GM12891 (cell line): ENCODE measurements at places on chromosomes 5 and 9.

DNA sequence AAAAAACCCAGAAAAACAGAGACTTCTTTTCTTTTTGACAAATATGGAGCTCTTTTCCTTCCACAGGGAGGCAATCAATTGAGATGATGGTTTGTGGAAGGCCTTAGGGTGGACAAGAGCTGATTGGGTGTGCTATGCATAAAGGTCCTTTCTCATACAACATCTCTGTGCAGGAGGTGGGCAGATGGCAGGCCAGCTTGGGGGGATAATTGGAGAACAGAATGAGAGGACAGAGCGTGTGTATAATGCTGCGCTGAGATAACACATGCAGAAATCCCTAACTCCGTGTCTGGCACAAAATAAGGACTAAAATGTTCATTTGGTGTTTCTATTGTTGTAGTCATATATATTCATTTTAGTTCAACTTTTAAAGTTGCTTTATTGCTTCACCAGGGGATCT lies 159.0 kb upstream of the MEF2C start:
- no peak for DNase-seq

DNA sequence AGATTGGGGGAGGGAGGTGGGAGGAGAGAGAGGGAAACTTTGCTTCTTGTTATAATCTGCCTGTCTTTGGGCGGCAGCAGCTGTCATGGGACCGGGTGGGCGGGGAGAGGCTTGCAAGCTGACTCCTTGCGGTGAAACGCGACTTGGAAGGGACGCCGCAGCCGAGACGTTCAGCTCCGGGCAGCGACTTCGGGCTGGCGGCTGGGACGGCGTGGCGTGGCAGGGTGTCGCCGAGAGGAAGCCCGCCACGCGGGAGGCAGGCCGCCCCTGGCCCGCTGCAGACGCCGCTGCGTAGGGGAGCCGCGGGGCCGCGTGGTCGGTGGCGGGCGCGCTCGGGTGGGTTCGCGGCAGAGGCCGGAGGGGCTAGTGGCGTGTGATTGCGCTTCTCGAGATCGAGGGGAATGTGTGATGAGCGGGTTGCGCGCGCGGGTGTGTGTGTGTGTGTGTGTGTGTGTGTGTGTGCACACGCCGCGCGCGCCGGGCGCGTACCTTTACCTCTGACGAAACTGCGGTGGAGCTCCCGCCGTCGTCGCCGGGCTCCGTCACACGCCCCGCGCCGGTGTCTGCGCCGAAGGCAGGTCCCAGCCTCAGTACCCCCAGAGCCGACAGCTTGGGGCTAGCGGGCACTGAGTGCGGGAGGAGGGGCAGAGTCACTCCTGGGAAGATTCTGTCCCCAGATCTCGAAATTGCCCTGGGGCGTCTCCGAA lies 1.7 kb downstream of the PPARGC1B start:
- DNase-seq: peak; percentile 79

GRCh38 chr5:144370273-144370672 lies 199.6 kb downstream of the KCTD16 start:
- no peak for DNase-seq

- no peak for DNase-seq
Measured at GRCh38 chr9:87280421-87280820, 217.2 kb upstream of the DAPK1 start.

- no peak for DNase-seq
Measured at GRCh38 chr9:26341545-26341944, 551.1 kb downstream of the CAAP1 start.

DNA sequence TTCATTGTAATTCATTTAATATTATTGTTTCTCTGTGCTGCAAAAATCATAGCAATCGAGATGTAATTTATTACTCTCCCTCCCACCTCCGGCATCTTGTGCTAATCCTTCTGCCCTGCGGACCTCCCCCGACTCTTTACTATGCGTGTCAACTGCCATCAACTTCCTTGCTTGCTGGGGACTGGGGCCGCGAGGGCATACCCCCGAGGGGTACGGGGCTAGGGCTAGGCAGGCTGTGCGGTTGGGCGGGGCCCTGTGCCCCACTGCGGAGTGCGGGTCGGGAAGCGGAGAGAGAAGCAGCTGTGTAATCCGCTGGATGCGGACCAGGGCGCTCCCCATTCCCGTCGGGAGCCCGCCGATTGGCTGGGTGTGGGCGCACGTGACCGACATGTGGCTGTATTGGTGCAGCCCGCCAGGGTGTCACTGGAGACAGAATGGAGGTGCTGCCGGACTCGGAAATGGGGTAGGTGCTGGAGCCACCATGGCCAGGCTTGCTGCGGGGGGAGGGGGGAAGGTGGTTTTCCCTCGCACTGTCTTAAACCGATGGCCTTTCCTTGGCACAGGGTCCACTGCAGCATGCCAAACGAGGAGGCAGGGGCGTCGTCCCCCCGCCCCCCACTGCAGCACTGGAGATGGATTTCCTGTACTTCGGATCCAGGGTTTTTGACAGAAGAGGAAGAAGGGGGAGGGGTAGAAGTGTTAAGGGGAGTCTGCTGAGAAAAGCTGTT lies at the start of gene APC:
Gene APC, plus strand, starts transcription at position 423 of the 728 bp plus-strand sequence. CDS start 17,006 bp downstream, outside the sequence.
- peak; percentile 65 for DNase-seq

GRCh38 chr5:148230240-148230639 lies 8.1 kb upstream of the MARCOL start:
- DNase-seq: no peak

DNA sequence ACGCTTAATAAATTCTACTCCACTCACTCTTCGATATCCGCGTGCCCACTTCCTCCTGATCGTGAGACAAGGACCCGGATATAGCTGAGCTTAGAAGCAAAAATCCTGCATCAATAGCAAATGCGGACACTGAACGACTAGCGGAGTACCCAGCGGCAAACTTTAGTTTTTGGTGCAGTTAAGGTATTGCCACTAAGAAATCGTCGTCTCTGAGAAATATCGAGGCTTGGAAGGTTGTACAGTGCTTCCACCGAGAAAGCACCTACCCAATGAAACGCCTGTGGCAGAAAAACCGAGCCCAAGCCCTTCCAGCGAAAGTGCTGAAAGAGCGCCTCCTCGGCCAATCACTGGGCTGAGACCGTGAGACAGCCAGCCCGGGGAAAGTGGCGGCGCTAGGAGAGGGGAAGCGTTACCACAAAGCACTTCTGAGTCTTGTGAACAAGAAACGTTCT lies 32.2 kb downstream of the ANXA2R start:
- peak; percentile 37 for DNase-seq

- DNase-seq: no peak
Measured at GRCh38 chr9:126652140-126652582, 38.4 kb downstream of the LMX1B start.

- DNase-seq: no peak
Measured at GRCh38 chr9:125430161-125431011, 168.8 kb downstream of the GAPVD1 start.

DNA sequence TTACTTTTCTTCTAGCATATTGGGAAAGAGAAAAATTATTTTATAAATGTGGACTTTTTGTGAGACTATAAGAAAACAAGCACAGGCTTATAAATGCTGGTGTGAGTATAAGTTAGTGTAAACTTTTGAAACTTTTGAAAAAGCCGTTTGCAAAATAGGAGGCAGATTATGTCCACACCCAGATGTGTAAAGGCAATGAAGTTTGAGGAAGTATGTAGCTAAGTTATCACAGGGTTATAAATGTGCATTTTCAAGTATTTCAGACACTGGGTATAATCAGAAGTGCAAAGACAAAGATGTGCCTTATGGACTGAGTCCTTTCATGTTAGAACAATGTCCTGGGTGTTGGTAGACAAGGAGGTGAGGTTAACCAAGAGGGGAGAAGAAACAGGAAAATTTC lies 85.5 kb downstream of the ANXA1 start:
- no peak for DNase-seq

DNA sequence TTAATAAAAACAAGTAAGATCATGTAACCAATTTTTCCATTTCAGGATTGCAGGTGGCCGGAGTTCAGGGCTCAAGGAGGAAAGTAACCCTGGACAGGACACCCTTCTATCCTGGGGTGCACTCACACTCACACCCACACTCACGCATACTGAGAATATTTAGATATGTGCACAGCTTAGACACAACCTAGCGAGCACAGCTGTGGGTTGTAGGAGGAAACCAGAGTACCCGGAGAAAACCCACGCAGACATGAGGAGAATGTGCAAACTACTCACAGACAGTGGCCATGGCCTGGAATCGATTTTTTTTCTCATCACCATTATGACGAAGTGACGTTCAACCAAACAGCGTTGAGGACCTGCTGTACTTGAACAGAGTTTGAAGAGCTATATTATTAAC lies 4.5 kb upstream of the EFNA5 start:
- no peak for DNase-seq

- DNase-seq: no peak
Measured at GRCh38 chr5:176528761-176529115, 8.5 kb downstream of the RNF44 start.

GRCh38 chr5:16675806-16676205 lies 59.0 kb upstream of the RETREG1 start:
- DNase-seq: no peak

GRCh38 chr5:142800776-142801494 lies 30.8 kb downstream of the ARHGAP26 start:
- no peak for DNase-seq

- no peak for DNase-seq
Measured at GRCh38 chr5:151058891-151059489, 21.8 kb downstream of the TNIP1 start.

DNA sequence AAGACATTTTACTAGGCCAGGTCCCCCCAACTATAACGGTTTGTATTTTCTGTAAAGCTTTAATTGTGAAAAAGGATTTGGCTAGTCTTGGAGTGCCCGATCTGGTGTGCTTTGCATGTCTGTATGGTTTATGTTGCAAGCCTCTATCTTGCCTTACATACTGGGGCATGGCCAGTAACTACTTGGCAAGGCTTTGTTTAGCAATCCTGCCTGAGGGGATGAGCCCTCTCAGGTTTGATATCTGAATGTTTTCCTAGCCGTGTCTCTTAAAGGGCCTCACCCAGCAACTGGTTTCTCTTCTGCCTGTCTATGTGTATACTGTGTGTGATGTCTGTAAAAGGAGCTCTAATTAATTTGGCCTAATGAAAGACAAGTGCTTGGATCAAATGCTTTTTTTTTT lies 61.3 kb upstream of the SPINK5 start:
- no peak for DNase-seq

- DNase-seq: no peak
Measured at GRCh38 chr5:60463179-60463868, 236.6 kb downstream of the DEPDC1B start.

- DNase-seq: no peak
Measured at GRCh38 chr9:6842584-6842947, 84.8 kb downstream of the KDM4C start.

- no peak for DNase-seq
Measured at GRCh38 chr5:173954671-173955521, 34.1 kb upstream of the C5orf47 start.

DNA sequence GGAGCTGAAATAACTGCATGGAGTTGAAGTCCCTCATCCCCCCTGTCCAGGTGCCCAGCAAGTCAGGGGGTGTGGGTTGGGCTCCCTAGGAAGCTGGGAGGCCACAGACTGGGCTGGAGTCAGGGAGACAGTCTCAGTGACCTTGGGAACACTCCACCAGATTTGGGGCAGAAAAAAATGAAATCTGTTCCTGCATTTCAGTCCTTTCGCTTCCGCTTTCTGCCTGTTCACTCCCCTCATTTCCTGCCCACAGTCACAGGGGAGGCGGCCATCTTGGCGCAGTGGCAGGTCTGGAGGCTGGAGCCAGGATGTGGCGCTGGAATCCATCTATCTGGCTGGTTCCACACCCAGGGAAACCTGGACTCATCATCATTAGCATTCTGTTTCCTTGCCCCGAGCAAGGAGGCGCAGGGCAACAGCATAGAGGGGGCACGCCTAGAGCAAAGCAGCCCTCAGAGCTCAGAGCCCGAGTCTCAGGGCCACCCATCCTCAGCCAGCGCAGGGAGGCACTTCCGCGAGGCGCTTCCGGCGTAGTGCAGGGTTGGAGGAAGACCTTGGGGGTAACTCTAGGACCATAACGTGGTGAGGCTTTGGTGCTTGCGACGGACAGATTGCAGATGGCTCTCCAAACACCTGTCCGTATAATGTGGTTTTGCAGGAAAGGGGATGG lies 86.2 kb upstream of the HSPA9 start:
- DNase-seq: peak; percentile 36

GRCh38 chr5:78562714-78563330 lies 85.8 kb downstream of the LHFPL2 start:
- no peak for DNase-seq

DNA sequence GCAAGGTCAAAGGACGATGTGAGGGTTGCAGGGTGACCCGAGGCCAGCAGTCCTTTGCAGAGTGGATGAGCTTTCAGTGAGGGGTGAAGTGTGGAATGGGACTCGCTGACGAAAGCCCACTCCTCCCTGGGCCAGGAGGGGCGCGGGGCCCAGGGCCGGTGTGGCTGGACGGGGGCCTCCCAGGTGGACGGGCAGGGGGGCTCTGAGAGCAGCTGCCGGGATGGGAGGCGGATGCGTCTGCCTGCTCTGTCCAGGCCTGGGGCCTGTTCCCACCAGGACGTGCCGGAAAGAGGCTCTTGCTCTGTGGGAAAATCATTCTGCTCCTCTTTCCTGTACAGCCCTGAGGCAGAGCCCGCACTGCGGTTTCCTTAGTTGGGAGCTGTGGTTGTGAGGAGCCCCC lies 24.3 kb downstream of the IRX4 start:
- DNase-seq: no peak
